ENCODE measurements at places on chromosomes 6 and 20.

- no peak for DNase-seq
Observed at GRCh38 chr20:58408603-58409246, 19.7 kb downstream of the VAPB start.

GRCh38 chr20:6920991-6921613 lies 153.6 kb downstream of the BMP2 start:
- DNase-seq = no peak

DNA sequence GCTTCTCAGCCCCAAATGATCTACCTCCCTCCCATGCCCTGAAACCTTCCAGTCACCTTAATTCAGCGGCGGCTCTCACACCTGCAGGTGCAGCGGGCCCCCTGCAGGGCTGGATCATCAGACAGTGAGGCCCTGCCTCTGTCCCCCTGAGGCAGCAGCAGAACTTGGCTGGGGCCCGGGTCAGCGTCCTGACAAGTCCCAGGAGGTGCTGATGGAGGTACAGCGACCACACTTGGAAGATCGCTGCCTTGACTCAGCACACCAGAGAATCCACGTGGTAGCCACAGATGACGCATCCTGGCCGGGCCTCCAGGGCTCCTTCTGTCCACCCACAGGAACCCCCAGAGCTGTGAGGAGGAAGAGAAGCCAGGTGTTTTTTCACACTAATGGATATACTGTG lies 116.4 kb upstream of the THBS2 start:
- DNase-seq = no peak

DNA sequence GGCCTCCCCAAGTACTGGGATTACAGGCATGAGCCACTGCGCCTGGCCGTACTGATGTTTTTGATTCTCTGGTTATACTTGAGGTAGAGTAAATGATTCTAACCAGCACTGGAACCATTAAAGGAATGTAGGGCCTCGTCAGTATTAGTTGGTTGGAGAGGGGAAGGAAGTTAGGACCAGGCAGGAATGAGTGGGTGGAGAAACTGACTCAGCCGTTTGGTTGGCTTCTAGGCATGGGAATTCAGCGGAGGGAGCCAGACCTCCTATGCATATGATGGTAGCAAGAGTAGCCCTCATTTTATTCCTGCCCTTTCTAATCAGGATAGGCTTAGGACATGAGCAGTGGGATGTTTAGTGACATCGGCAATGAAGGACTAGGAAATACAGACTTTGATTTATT lies 19.0 kb upstream of the SERINC3 start:
- no peak for DNase-seq

- no peak for DNase-seq
Observed at GRCh38 chr6:17152703-17153102, 50.9 kb downstream of the STMND1 start.

GRCh38 chr6:127854009-127854408 lies 46.8 kb downstream of the THEMIS start:
- DNase-seq = no peak

DNA sequence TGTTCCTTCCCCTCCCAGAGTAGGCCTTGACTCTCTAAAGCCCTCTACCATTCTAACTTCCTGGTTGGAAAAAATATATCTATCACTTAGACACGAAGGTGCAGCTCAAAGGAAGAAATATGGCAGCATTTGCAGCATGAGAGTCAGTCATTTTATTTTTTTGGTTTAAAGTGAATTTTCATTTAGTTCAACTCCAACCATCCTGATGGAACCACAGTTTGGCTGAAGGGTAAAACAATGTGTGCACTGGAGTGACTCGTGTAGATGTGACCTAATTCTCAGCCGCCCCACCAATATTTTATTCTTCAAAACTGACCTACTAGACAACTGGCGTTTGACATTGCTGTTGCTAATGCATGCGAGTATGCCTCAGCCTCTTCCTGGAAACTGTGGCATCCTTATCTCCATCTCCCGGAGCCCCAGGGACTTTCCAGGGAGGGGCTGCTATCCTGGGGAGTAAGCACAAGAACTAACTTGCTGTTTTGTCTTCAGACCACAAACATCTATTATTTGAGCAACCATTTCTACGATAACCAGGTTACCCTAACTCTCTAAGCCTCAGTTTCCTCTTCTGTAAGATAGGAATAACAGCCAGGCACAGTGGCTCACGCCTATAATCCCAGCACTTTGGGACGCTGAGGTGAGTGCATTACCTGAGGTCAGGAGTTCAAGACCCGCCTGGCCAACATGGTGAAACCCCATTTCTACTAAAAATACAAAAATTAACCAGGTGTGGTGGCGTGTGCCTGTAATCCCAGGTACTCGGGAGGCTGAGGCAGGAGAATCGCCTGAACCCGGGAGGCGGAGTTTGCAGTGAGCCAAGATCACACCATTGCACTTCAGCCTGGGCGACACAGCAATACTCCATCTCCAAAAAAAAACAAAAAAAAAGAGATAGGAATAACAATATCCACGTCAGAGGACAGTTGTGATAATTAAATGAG lies 148.7 kb upstream of the JARID2 start:
- DNase-seq = no peak

GRCh38 chr6:21198032-21198640 lies 395.4 kb upstream of the SOX4 start:
- no peak for DNase-seq

DNA sequence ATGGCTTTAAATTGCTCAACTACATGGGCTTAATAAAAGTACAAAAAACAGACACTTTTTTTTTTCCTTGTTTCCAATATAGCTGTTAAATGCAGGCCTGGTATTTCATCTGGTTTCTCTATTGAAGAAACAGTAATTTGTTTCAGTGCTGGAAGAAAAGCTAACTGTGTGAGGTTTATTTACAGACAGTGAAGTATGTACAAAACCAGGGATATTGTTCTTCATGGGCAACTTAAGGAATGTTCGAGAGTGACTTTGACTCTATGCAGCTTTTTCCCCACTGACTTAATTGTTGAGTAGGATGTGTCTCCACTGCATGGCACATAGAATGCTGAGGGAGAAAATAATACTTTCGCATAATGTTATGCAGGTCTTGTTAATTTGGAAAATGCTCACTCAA lies 31.0 kb upstream of the PRL start:
- DNase-seq = no peak

- DNase-seq = no peak
Observed at GRCh38 chr6:156854466-156855161, 77.4 kb downstream of the ARID1B start.

DNA sequence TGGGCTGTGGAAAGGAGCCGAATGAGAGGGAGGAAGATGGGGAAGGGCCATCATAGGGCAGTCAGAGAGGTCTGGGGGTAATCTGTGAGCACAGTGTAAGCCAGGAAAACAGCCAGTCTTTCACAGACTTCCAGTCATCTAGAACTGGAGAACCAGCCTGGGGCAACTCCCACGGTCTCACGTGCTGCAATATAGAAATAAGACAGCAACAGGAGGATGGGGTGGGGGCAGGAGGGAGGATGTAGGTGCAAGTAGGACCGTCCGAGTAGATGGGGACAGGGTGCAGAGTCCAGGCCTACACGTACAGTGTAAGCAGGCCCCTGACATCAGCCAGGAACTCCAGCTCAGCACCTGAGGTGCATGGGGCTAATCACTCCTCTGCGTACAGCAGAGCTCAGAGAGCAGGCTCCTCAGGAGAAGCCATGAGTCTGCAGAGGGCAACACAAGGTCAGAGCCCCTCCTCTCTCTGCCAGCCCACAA lies 58.2 kb upstream of the TNFAIP3 start:
- no peak for DNase-seq

- no peak for DNase-seq
Observed at GRCh38 chr6:126134491-126134890, 148.2 kb downstream of the TRMT11 start.

- no peak for DNase-seq
Observed at GRCh38 chr6:111951497-111952085, 78.3 kb upstream of the FYN start.

- no peak for DNase-seq
Observed at GRCh38 chr6:45419571-45420082, 41.9 kb upstream of the SUPT3H start.

DNA sequence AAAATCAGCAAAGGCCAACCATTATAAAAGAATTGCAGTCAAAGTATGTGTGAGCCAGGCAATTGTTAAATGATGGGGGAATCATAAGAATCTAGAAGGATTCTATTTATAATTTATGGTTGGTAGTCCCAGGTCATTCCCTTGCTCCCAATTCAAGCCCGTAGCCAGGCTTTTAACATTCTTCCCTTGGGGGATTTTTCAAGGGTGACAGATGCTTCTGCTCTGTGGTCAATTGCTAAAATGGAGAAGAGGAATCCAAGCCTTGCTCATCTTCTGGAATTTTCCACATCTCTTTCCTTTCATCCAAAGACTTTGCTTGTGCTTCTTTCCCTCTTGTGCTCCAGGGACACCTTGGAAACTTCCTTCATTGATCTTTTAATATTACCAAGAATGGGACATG lies 18.0 kb upstream of the BCAS1 start:
- DNase-seq = no peak

DNA sequence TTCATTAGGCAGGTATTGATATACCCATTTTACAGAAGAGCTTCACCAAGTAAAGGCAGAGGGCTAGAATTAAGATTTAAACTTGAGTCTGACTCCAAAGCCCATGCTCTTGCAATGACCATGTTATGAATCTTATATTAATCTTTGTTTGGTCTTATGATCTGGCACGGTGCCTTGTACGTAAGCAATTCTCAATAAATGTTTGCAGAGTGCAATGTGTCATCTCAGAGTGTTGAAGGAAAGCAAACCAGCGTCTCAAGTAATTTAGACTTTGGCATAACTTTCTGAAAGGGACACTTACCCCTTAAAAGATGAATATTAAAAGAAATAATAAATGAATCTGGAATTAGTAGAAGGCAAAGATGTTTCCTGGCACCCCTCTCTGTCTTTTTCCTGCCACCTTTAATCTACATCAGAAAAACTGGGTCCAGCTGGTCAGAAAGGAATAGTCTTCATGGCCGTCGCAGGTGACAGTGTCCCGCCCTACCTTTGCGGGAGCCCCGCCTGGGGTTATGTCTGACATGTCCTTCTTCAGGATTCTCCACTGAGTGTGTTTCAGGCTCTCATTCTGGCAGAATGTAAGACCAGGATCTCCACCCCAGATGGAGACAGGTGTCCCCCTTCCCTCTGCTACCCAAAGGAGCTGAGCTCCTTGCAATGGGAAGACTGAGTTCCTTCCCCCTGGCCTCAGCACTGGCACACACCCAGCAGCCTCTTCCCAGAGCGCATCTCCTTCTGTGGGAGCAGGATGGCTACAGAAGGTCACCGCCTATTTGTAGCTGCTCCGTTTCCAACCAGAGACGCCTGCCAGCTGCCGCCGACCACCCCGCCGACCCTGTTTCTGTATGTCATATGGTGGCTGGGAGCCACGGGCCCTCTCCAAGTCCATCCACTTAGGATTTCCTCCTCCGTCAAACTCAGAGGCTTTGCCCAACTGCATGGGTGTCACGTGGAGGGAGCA lies 266.3 kb upstream of the ECI2 start:
- DNase-seq = no peak

GRCh38 chr6:94443701-94444100 lies 1024.3 kb upstream of the EPHA7 start:
- no peak for DNase-seq

DNA sequence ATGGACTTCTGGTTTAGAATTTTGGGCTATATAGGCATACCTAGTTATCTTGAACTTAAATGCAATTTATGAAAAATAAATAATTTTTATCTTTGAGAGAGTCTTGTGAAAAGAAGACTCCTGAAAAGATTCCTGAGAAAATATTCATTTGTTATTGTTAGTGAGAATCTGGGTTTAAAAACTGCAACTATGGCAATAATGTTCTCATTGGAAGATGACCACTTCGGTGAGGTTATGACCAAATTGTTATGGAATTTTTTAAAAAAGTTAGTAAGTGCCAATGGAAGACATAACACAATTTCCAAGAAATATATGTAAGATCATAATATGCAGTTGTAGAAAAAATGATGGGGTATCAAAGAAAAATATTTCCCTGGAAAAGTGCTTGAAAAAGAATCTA lies 46.3 kb downstream of the GRIK2 start:
- no peak for DNase-seq

- no peak for DNase-seq
Observed at GRCh38 chr20:63908008-63908682, 13.2 kb downstream of the DNAJC5 start.

- DNase-seq = no peak
Observed at GRCh38 chr6:11130605-11131004, 19.1 kb upstream of the ERVFRD-1 start.

- no peak for DNase-seq
Observed at GRCh38 chr6:125524356-125524755, 222.6 kb upstream of the HDDC2 start.

GRCh38 chr6:142313284-142313683 lies 11.5 kb downstream of the ADGRG6 start:
- DNase-seq = no peak

DNA sequence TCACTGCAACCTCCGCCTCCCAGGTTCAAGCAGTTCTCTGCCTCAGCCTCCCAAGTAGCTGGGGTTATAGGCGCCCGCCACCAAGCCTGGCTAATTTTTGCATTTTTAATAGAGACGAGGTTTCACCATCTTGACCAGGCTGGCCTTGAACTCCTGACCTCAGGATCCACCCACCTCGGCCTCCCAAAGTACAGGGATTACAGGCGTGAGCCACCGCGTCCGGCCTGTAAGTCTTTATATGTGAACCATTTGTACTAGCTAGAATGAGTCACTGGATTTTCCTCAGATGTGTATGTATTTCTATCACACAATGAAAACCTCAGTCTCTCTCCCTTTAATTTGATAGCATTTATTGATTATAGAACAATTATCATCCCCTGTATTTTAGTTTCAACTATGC lies 34.0 kb downstream of the ITCH start:
- DNase-seq = no peak

DNA sequence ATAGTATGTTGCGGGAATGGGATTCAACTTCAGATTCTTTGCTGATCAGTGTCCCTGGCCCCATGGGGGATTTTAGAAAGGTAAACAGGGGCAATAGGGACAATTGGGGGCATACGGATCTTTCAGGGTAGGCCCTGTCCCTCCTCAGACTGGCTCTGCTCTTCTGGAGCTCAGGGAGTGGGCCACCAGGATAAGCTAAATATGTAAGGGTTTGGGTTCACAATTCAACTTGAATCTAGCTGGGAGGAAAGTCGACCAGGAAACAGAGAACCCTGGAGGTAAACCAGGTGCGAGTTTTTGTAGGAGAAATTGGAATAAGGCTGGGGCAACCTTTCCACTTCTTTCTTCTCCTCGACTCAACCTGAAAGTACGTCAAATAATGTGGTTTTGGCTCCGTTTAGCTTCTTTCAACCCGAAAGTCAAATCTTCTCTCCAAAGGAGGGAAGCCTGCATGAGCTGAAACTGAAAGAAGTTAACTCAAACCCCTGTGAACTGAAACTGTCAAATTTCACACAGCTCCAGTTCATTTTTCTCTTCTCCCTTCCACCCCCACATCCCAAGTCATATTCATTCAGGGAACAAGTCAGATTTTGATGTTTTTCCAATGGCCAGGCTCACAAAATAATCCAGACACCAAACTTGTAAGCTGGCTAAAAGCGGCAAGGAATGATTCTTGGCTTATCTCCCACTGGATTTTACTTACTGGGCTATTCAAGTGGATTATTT lies 278.2 kb downstream of the CLIC5 start:
- DNase-seq = no peak

DNA sequence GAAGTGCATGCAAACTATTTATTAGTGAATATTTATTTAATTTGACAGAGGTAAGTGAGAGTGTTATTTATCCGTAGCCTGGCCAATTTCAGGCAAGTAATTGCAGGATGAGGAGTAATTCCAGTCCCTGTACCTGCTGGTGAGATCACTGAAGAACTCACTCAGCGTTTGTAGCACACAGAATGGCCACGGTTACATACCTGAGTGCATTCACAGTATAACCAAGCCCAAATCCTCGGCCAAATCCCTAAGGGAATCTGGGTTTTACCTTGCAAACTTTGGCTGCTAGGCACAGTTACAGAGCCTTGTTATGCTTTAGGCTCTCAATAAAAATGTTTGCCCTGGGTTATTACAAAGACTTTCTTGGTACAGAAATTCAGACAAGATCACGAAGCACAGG lies 93.3 kb downstream of the KCNQ5 start:
- no peak for DNase-seq

Data from suprapubic skin (tissue), 4 donors.